ENCODE measurements at places on chromosomes 16 and 17.

DNA sequence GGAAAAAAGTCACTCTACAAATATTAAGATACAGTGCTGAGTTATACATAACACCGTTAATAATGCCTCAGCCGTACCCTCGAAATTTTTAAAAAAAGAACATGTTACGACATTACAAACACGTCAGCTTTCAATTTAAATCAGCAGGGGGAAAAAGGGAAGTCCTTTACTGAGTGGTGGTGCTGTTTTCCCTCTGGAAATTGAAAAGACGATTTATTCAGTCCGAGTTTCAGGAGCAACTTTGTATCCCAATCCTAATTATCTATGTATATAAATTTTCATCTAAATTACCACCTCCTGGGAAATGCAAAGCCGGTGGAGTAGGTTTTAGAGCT, 1.3 kb downstream of the NETO2 start:
- no peak for DNase-seq

DNA sequence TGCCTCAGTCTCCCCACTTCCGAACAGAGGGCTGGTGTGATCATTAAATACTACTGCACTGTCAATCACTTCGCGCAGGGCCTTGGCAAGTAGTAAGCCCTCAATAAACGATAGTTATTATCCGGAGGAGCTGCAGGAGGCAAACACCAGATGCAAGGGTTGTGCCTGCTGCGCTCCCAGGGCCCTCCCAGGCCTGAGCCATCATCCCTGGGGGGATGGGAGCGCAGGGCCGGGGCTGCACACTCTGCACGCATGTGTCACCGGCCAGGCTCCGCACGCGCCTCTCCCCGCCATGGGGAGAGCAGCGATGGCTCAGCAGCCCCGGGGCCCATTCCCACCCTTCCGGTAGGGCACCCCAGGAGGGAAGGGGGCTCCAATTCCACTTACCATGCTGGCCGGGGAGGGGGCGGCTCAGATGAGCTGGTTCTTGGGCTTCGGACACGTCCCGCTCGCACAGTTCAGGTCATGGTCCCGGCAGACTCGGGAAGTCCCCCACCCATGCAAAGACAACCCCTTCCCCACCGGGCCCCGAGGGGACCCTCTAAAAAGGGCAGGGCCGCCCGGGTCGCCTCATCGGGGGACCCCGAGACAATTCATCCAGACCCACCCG, 681 bp downstream of the XPO6 start:
- DNase-seq, result peak; percentile 43

DNA sequence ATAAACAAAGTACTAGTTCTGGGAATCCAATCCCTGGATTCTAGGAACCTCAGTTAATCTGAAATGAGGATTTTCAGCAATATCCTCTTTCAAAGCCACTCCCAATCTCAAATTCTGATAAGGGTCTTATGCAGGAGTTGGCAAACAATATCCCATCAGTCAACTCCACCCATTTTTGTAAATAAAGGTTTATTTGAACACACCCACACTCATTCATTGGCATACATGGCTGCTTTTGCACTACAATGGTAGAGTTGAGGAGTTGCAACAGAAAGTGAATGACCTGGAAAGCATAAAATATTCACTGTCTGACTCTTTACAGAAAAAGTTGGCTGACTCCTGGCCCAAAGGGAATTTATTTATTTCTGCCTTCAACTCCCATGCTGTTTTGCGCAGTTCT, 157.7 kb upstream of the CDH11 start:
- DNase-seq, result no peak

GRCh38 chr17:17931159-17931558, 41.0 kb downstream of the TOM1L2 start:
- no peak for DNase-seq

DNA sequence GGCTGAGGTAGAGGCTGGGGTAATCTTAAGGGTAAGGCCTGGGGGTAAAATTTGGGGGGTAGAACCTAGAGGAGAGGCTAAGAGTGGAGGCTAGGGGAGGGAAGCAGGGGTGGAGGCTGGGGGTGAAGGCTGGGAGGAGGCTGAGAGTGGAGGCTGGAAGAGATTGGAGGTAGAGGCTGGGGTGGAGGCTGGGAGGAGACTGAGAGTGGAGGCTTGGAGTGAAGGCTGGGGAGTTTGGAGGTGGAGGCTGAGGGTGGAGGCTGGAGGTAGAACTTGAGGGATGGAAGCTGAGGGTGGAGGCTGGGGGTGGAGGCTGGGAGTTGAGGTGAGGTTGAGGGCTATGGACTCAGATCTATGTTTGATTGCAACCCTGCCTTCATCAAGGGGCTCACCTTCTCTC, 333.6 kb downstream of the C16orf95 start:
- DNase-seq, result no peak

DNA sequence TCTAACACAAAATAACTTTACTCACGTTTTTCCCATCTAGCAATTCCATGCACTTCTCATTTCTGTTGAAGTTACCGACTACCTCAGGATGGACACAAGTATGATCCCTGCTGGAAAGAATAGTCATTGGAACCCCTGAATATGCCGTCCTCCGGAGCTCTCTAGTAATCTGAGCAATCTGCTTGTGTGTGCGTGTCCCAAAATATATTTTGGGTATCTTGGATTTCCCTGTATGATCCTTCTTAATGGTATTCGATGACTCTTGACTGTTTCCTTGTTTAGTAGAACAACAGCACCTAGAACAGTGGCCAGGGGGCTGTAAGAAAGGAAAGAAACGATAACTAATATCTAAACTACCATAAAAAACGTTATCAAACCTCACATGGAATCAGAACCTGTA, 54.9 kb downstream of the BRIP1 start:
- no peak for DNase-seq

- DNase-seq, result no peak
Measured at GRCh38 chr17:4520894-4521600, 22.4 kb downstream of the SPNS2 start.

GRCh38 chr17:5511401-5512225, 25.2 kb downstream of the MIS12 start:
- no peak for DNase-seq

GRCh38 chr17:17633310-17633709, 41.8 kb upstream of the PEMT start:
- DNase-seq, result no peak

- no peak for DNase-seq
Measured at GRCh38 chr16:61413021-61413420, 623.2 kb downstream of the CDH8 start.

DNA sequence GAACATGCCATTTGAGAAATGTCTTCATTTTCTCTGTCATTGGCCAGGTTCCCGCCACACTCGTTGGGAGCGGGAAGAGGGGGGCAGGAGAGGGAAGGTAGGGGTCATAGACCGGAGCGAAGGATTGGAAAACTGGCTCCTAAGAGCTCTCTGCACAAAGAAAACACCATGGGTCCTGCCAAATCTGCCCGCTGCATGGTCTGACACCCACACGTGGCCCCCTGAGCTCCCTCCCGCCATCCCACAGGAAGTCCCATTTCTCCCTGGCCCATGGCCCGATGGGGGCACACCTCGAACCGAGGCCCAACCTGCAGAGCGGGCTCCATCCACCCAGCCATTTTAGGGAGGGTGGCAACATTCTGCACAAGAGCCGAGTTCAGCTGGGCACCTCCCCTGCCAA, 159.6 kb downstream of the SALL1 start:
- DNase-seq, result no peak

GRCh38 chr16:55574811-55575210, 8.3 kb downstream of the CAPNS2 start:
- DNase-seq, result no peak

GRCh38 chr17:57516290-57517230, 228.5 kb downstream of the CCDC182 start:
- DNase-seq, result no peak

DNA sequence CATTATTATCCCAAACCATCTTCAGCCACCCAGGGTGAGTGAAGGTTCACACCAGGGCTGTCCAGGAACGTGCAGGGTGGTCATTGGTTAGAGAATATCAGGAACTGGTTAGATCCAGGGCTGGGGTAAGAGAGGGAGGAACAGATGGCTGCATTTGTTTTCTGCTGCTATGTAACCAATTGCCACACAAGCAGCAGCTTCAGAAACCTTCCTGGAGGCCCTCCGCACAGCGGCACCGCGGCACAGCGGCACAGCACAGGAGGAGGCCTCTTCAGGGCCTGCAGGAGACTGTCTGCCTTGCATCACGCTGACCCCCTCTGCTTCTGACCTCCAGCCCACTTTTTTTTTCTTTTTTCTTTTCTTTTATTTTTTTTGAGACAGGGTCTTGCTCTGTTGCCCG, 86.1 kb downstream of the KCNJ12 start:
- no peak for DNase-seq

DNA sequence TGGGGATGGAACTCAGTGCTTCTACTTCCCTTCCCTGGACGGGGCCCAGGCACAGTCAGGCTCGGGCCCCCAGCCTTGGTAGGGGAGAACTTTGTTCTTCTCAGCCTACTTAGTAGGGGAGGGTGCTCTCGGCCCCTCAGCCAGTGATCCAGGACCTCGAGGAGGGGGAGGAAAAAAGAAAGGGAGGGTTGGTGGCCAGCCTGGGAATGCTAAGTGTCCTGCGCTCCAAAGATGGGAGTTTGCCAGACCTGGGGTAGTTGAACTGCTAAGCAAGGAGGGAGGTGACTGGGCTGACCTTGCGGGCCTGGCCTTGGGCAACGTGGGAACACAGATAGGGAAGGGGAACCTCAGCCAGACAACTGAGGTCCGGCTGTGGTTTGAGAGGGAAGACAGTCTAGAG, 12.2 kb downstream of the ADGRG1 start:
- DNase-seq, result no peak

- no peak for DNase-seq
Measured at GRCh38 chr16:879461-879861, 78.9 kb upstream of the GNG13 start.

DNA sequence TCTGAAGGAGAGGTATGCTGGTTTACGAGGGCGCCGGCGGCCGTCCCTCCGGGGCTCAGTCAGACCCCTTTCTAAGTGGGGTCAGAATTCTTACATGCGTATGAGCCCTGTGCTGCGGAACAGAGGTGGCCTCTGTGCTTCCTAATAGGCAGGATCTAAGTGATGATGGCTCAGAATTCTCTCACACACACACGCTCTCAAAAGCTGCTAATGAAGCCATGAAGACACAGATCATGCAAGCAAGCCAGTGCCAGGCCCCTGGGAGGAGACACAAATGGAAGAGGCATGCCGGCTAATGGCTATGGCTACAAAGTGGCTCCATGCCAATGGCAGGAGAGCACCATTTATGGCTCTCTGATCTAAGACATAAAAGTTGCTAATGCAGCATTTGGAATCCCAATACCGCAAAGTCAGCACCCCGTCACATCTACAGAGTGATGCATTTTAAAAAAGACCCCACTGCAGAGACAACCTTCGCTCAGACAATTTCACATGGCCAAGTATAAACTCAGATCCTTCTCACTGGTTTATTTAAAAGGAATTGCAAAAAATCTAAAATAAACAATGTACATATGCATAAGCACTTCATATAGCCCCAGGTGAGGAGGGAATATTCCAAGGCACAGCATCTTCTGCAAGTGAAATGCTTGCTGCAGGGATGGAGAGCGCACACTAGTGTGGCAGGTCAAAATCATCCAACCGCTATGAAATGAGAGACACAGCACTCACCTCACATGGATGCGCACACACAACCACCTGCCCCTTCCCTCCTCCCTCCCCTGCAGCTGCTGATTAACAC, 24.5 kb downstream of the NPLOC4 start:
- DNase-seq, result no peak

- no peak for DNase-seq
Measured at GRCh38 chr17:51618476-51618875, 358.1 kb downstream of the UTP18 start.

- DNase-seq, result no peak
Measured at GRCh38 chr16:54266363-54266955, 20.1 kb downstream of the IRX3 start.

DNA sequence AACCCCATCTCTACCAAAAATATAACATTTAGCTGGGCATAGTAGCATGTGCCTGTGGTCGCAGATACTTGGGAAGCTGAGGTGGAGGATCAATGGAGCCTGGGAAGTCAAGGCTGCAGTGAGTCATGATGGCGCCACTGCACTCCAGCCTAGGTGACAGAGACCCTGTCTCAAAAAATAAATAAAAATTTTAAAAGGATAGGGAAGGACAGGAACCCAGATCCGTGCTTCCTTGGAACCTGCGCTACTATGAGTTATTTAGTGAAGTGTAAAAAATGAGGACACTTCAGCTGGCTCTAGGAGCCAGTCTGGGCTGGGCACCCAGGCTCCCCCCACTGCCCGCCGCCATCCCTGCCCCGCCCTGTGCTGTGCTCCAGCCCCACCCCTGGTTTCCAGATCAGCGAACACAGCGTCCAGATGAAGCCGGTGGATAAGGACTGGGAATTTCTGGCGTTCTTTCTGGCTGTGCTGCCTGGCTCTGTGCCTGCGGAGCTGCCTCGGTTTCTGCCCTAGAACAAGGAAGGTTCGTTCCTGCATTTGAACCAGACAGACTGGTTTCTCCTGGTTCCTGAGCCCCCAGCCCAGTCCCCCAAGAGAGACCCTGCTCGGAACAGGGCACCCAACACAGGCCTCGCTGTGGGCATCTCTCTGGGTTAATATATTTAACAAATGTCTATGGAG, 18.5 kb downstream of the PLLP start:
- no peak for DNase-seq

DNA sequence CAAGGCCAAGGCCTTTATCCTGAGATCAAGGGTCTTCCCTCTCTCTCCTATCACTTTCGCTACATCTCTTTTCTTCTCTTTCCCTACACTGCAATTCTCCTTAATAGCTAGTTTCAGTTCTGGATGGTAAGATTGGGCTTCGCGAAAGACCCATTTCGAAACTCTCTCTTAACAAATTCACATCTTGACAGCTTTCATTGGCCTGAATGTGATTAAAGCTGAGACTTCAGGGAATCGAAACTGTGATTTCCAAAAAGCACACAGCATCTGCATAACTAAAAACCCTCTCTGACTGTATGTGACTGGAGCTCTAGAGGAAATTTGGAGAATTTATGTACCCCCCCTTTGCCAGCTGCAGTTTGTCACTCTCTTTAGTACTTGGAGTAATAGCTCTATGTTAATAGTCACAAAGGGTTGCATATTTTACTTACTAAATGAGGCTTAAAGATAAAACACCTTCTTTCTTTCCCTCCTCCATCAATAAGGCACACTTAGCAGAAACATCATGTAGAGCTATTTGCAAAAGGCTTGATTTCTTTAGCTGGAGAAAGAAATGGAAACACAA, 105.3 kb upstream of the FAM20A start:
- no peak for DNase-seq

DNA sequence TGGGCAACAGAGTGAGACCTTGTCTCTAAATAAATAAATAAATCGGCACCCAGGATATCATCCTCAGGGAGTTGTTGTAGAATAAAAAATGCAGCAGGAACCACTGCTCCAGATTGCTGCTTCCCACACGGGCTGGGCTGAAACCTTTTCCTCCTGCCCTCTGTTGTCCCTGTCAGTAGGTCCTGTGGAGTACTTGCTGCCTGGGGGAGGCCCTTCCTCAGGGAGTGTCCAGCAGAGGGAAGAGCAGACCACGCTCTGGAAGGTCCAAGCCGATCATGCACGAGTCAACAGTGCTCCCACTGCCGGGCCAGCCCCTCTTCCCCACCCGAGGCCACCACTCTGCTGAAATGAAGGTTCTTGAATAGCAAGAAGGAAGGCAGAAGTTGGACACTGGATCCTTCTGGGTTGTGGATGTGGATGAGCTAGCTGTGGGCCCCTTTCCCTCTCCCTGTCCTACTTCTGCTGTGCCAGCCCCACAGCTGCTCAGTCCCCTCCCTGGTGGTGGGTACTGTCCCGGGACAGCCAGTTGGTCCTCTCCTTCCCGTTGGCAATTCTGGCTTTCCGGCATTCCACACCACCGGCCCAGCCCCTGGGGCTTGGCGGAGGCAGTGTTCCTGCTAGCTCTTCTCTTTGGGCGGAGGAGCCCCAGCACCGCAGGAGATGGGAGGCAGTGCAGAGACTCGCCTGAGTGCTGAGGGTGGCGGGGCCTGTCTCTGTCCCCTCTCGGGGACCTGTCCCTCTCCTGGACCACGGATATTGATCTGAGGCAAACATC, 10.8 kb downstream of the CDK5R1 start:
- no peak for DNase-seq

All from stimulated activated CD8-positive, alpha-beta memory T cell treated with anti-CD3 and anti-CD28 coated beads, Interleukin-4, amount 100 ng/mL, for 4 hours (primary cell).